ENCODE measurements at places on chromosomes 1 and 21.

DNA sequence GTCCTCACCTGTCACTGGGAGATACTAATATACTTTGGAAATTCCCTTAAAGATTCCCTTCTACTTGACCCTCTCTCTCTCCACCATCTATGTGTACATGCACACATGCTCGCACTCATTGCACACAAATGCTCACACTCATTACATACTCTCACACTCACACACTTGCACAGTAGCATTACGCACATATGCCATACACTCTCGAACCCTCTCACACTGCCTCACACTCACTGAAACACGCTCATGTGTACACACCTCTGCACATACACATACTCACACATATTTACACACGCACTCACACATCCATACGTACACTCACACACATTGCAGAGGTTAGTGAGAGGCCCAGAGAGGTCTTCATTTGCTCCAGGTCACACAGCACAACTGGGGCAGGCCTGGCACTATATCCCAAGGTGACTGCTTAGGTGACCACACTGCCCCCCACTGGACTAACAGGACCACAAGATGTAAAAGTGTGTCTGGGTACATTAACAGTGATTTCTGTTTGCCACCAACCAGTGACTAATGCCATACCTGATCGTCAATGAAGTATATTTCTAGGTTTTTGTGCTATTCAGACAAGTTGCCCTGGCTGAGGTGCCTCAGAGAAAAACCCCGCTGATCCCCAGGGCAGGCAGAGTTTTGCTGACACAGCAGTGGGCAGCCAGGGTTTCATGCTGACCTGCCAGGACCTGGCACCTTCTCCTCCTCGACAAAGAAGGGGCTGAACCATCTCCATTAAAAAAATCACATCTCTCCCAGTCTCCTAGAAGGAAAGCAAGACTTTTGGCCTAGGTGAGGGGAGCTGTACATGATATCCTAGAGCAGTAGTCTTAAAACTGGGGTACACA, 28.5 kb upstream of the CAMK1G start:
- no peak for DNase-seq

- DNase-seq: no peak
Measured at GRCh38 chr1:36803868-36804570, 230.3 kb downstream of the GRIK3 start.

GRCh38 chr1:1605034-1605591, 5.2 kb upstream of the FNDC10 start:
- DNase-seq: no peak

- no peak for DNase-seq
Measured at GRCh38 chr1:174110053-174110452, 49.3 kb upstream of the RABGAP1L start.

DNA sequence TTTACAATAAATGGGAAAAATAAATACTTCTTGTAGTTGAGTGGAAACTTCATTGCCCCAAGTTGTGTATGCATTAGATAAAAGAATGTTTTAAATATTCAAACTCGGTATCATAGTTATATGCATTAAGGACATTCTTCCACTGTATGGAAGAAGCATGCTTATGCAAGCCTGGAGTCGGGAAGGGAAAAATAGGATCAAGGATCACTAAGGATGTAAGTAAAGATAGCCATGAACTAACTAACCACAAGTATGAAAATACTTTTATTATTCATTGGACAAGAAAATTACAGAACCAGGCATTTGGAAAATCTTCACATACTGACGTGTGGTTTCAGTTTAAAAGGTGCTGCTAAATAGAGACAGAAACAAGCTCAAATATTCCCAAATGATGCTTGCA, 26.9 kb upstream of the DPYD start:
- DNase-seq: no peak

DNA sequence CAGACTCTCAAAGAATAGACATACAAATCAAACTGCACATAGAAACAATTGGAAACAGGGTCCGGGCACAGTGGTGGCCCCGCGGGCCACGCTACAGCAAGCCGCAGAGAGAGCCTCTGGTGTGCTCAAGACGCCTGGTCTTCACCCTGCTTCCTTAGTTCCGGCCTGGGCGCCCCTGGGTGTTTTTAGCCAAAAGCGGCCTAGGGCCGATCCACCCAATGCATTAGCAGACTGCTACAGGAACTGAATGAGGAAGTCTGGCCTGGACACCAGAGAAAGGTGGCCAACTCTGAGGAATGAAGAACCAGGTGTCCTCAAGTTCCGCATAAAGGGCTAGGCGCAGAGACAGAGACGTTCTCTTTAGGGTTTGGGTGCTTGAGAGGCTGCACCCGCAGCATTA, 1.7 kb downstream of the PRRX1 start:
- DNase-seq: no peak

DNA sequence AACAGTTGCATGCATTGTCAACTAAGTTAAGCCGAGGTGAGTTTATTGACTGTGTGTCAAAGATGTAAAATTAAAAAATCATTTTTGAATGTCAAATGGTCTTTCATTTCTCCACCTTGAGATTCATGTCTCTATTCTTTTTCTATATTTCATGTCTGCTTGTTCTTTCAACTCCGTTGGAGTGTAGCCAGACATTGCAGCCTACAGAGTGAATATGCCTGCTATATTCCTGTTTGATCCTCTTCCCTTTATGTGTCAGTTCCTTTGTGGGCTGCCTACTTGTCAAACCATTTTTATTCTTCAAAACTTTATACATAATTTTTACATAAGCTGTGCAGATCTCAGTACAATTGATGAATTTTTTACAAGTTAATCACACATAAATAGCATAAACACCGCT, 1325.8 kb upstream of the PRMT6 start:
- no peak for DNase-seq

DNA sequence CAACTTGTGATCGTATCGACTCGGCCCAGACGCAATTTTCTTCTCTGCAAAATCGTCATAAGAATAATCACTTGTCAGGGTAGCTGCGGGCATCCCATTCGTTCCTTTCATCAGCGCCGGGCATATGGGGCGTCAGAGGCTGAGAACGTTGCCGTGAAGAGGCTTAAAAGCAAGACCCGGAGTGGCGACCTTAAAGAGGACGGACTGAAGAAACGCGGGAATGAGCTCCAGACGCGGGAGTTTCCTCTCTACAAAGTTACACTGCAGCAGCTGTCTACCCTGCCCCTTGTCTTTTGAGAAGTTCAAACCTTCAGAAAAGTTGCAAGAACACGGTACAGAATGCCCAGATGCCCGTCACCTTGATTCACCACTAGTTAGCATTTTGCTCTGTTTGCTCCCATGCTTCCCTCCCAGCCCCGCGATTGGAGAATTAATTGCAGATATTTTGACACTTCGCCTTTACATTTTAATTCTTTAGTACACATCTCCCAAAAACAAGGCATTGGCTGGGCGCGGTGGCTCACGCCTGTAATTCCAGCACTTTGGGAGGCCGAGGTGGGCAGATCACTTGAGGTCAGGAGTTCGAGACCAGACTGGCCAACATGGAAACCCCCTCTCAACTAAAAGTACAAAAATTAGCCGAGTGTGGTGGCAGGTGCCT, 967 bp downstream of the CENPS start:
- DNase-seq: no peak

GRCh38 chr1:159171688-159172501, 480 bp downstream of the CADM3 start:
- DNase-seq: no peak

All from CD4-positive, alpha-beta T cell treated with Interleukin-4 for 1 hour (primary cell).